ENCODE measurements at places on chromosomes 4 and X.

DNA sequence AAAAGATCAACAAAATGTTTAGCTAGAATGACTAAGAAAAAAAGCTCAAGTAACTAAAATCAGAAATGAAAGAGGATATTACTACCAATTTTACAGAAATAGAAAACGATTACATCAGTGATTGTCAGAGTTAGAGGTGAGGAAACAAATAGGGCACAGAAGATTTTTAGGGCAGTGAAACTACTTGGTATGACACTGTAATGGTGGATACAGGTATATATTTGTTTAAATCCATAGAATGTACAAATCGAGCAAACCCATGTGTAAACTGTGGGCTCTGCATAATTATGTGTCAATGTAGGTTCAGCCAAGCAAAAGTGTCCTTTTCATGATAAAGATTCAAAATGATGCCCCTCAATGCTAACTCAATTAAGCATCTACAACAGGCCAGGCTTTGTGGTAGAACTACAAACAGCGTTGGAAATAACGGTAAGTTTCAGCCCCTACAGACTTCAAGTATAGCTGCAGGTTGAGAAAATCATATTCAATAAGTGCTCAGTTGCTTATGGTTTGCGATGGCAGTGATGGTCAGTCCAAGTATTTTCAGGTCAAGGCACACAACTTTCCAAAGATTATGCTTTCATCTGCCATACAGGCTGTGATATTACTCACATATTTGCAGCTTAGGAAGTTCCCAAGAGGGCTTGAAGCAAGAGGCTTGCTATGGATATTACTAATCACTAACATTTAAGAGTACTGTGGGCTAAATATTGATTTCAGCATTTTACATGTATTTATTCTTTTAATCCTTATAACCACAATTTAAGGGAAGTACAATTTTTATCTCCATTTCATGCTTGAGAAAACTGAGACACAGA is 158.6 kb downstream of the TET2 start:
- DNase-seq, result no peak

GRCh38 chr4:141705048-141705746 is 68.8 kb downstream of the IL15 start:
- no peak for DNase-seq

- DNase-seq, result no peak
These were observed 223.0 kb downstream of the MID1 start for GRCh38 chrX:10397349-10397748.

DNA sequence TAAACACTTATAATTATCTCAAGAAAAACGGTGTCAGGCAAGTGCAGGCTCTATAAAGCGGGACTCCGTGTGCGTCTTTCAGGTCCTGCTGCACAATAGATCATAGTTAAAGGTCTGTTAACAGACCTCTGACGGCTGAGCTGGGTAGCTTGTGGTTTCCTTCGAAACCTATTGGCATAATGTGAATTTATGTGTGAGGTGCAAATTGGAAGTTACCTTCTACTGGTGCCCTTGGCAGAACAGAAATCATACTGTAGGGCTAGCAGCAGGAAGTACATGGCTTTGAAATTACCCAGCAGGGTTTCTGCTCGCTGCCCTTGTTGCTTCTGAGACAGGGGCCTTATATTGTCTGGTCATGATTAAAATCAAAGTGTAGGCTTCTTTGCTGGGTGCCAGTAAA is 216.4 kb upstream of the HAND2 start:
- DNase-seq, result no peak

GRCh38 chr4:140092094-140092851 is 61.7 kb downstream of the MAML3 start:
- DNase-seq, result no peak

Data from muscle of leg (tissue), 16 donors.